ENCODE measurements at places on chromosomes 16 and 17.

GRCh38 chr16:4071686-4072561 is 44.3 kb downstream of the ADCY9 start:
- DNase-seq: no peak

DNA sequence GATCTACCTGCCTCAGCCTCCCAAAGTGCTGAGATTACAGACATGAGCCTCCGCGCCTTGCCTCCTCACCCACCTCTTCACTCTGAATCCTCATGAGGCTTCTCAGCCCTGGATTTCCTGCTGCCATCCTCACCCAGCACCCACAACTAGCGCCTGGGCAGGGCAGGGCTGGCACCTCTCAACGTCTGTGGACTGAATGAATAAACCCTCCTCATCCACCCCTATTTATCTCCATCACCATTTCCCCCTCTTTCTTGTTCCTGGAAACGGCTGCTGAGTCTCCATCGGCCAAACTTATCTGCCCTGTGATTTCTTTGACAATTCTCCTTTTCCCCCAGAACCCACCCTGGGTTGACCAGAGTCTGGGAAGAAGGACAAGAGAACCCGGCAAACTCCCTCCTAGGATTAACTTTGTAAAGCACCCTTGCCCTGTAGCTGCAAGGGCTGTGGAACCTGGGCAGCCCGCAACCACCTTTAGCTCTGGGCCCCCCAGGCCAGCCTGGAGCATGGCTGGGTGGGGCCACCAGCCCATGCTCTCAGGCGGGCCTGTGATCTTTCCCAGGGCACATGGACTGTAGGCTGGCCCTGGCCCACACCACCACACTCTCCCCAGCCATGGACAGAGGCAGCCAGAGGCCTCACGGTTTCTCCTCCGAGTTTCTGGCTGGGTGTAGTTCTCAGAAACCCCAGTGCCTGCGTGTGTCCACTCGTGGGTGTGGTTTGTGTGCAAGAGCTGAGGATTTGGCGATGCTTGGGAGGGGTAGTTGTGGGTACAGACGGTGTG is 2.4 kb downstream of the SPN start:
- no peak for DNase-seq

DNA sequence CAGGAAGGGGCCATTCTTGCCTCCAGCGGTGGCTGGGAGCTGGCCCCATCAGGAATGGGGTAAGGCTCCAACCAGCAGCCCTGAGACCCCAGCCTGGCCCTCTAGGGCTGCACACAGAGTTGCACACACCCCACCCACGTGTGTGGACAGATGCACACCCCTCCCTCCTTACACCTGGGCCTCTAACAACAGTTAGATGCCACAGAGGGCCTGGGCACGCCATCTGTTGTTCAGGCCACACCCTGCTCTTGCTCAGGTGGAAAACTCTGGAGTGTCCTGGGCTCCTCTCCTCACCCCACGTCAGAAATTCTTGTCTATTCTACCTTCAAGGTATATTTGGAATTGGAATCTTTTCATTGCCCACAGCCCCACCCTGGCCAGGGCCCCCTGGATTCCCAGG is 13.3 kb upstream of the RAI1 start:
- no peak for DNase-seq

GRCh38 chr16:5252791-5253190 is 155.2 kb upstream of the EEF2KMT start:
- DNase-seq: no peak

- DNase-seq: no peak
Observed at GRCh38 chr16:56201030-56201429, 9.7 kb downstream of the GNAO1 start.

DNA sequence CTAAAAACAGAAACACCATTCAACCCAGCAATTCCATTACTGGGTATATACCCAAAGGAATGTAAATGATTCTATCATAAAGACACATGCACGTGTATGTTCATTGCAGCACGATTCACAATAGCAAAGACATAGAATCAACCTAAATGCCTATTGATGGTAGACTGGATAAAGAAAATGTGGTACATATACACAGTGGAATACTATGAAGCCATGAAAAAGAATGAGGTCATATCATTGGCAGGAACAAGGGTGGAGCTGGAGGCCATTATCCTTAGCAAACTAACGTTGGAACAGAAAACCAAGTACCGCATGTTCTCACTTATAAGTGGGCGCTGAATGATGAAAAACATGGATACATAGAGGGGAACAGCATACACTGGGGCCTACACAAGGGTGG is 77.2 kb upstream of the MYOCD start:
- no peak for DNase-seq

- DNase-seq: no peak
Observed at GRCh38 chr17:69592692-69593350, 178.3 kb downstream of the MAP2K6 start.

- no peak for DNase-seq
Observed at GRCh38 chr16:50281391-50282009, 15.1 kb downstream of the ADCY7 start.

DNA sequence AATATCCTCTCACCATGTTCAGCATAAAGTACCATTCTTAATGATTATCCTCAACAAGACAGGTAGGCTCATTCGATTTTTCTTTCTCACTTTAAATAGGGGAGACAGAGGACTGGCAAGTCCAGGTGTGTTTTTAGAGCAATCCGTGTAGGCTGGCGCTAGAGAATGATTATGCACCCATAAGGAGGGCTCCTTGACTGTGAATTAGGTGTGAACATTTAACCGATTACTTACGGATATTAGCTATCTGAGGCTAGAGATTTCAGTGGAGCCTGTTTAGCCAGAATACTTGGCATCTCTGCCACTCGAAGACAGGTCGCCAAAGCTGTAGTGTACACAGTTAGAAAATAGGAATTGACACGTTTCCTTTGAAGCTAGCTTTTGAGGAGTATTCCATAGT is 1.9 kb downstream of the SEC14L1 start:
- no peak for DNase-seq

GRCh38 chr17:53696286-53696685 is 126.4 kb upstream of the KIF2B start:
- DNase-seq: no peak

GRCh38 chr16:2904922-2905240 is 6.8 kb upstream of the FLYWCH1 start:
- no peak for DNase-seq

DNA sequence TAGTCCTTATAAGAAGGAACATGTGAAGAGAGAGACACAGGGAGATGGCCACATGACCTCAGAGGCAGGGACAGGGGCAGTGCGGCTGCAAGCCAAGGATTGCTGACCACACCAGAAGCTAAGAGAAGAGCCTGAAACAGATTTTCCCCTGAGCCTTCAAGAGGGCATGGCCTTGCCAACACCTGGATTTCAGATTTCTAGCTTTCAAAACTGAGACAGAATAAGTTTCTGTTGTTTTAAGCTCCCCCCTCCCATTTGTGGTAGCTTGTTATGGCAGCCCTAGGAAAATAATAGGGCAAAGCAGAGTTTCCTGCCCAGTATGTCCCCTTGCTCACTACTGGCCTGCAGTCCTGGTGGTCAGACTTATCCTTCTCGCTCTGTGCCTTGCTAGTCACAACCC is 204.5 kb downstream of the CCDC182 start:
- DNase-seq: no peak

DNA sequence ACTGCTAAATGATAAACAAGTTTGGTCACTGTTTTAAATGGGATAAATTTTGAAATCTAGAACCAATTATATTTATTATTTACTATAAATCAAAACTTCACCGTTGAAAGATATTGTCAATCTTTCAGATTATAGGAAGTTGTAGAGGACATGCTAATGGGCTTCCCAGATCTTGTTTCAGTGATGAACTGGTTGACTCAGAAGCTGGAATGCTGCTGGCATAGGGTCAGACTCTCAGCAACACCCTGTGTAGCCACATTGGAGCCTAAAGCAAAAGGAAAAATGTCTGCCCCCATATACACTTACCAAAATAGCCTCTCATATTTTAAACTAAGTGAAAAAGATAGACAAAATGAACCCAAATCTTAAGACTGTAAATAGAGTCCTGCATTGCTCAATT is 916.9 kb upstream of the SOX9 start:
- DNase-seq: no peak

GRCh38 chr17:66200685-66201092 is 8.8 kb upstream of the CEP112 start:
- peak; percentile 42 for DNase-seq

DNA sequence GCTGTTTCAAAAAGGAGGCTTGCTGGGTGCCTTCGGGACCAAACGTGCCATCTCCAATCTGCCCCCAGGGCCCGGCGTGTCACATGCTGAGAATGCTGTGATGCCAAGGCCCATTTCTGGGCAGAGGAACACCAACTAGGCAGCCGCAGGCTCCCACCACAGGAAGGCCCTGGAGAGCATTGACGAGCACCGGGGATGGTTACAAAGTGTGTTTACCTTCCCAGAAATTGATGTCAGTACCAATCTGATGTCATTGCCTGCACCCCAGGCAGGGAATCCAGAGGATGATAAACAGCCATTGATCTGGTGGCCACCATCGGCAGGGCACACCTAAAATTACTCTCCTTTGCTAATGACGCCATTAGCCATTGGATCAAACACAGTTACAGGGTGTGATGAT is 418.1 kb upstream of the CDH5 start:
- DNase-seq: no peak

GRCh38 chr17:82920150-82920549 is 80.3 kb upstream of the ZNF750 start:
- no peak for DNase-seq

- no peak for DNase-seq
Observed at GRCh38 chr17:4856937-4857314, 23.8 kb downstream of the MINK1 start.

DNA sequence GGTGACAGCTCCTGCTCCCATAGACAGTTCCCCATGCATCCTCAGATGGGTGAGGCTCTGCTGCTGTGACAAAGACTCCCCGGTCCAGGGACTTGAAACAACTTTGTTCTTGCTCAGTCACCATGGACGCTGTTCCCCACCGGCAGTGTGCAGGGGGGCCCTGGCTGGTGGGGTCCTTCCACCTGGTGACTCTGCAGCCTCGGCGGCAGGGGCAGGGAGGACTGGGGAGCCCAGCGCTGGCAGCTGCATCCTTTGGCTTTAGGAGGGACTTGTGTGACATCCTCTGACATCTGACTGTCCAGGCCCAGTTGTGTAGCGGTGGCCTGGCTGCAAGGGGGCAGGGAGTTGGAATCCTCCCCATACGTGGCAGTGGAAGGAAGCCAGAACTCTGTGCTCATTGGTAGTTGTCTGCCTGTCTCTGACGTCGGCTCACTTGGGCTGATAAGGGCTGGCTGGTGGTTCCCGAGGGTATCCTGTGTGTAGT is 107.3 kb downstream of the CMIP start:
- no peak for DNase-seq

DNA sequence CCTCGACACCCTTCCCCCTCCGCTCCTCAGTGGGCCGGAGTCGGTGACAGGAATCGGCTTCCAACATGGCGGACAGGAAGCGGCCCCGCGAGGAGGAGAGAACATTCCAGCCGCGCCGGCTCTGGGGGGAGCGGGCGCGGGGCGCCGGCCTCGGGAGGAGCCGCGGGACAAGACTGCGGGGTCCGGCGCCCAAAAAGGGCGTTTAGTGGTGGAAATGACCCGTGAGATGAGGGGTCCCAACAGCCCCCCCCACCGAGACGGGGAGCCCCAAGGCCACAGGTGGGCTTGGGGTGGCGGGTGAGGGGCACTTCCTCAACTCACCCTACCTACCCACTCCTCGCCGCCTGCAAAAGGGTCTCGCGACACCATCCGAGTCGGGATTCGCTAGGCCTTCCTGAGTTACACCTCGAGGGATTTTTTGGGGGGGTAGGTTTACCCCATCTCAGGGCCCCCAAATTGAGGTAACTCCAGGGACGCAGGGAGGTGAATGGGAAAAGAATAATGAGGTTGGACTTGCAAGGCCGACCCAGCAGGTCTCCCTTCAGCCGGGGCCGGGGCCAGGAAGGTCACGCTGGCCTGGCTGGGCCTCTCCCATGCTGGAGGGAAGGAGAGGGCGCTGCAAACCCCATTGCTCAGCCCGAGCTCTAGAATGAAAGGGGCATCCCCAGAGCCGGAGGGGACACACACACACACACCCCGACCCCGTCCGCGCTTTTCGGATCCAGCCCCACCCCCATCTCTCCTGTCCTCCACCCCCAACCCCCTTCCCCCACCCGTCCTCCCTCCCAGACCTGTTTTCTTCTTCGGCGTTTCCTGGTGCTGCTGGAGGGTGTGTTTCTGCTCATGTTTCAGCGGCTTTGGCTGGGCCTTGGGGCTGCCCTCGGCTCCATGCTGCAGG is 707 bp downstream of the NUFIP2 start:
- DNase-seq: peak; percentile 35

- no peak for DNase-seq
Observed at GRCh38 chr16:76943921-76944320, 247.1 kb upstream of the MON1B start.

DNA sequence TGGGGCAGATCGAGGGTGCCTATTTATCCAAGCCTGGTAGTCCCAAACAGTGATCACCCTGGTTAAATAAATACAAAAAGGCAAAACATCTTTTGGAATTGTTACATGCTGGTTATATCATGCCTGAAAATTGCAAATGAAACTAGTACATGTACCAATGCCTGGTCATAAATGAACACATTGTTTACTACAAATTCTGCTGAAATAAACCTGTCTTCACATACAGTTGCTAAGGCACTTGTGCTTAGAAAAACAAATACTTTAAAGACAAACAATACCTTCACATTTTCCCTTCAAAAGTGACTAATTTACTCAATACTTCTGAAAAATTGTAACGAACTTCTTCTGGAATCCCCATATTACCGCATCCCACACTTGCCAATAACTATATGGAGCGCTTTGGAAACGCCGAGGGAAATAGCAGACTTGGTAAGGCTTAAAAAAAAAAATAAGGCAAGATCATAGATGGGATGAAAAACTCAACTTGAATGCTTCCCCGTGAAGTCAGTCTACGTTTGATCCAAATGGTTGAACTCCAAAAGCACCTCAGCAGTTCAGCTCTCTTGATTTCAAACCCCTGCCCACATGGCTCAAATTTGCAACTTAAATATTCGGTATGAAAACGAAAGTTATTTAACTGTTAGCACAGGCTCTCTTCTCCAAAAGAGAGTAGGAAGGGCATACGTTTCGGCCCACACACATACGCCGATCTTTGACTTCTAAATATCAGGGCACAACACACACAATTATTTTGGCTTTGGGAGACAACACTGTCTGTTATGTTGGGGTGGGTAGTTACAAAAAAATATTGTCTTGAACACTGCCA is 264.5 kb downstream of the NTN1 start:
- DNase-seq: no peak

GRCh38 chr17:74123350-74123749 is 80.1 kb upstream of the RPL38 start:
- no peak for DNase-seq

All from stimulated activated CD4-positive, alpha-beta T cell treated with anti-CD3 and anti-CD28 coated beads, Interleukin-1b, Interleukin-23, amount 100 ng/mL, for 24 hours (primary cell).